ENCODE measurements at places on chromosomes 11 and 22. TPM values are rescaled to one million over a fixed set of nuclear protein-coding genes. Genes with fewer than 3 reads are reported as not detected.
A peak's percentile ranks its signal among the peaks of the same experiment; 100 is the strongest.

The BRSK2 gene
- 0.19 TPM for total RNA-seq

The DDTL gene
- not detected for total RNA-seq

GRCh38 chr22:36853407-36854099, 7.3 kb upstream of the NCF4 start:
- DNase-seq = peak; percentile 87

DNA sequence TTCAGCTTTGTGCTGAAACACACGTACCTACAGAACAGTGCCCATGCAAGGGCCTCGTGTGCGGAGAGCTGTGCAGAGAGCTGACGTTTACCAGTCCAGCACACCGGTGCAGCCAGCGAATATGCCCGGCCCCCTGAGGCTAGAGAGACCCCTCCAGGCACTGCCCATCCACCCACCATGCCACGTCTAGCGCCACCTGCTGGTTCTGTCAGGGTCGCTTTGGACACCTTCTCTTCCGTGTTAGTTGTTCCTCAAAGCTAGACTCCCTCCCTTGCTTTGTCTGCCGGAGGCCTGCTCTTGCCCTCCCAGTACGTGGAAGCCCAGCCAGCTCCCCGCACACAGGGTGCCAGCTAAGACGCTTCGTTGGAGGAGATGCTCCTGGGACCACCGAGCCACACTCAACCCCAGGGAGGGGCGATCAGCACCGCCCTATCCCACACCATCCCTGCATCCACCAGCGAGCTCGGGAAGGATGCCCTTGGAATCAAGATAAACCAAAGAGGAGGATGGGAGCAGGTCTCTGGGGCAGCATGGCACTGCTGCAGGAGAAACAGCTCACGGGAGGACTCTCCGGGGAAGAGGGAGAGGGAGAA, 43.4 kb downstream of the CPT1A start:
- DNase-seq = peak; percentile 61

GRCh38 chr11:11899401-11899800, 57.6 kb downstream of the USP47 start:
- DNase-seq = peak; percentile 15

Data from CD8-positive, alpha-beta T cell (primary cell).